ENCODE measurements at places on chromosomes 3 and 15.

DNA sequence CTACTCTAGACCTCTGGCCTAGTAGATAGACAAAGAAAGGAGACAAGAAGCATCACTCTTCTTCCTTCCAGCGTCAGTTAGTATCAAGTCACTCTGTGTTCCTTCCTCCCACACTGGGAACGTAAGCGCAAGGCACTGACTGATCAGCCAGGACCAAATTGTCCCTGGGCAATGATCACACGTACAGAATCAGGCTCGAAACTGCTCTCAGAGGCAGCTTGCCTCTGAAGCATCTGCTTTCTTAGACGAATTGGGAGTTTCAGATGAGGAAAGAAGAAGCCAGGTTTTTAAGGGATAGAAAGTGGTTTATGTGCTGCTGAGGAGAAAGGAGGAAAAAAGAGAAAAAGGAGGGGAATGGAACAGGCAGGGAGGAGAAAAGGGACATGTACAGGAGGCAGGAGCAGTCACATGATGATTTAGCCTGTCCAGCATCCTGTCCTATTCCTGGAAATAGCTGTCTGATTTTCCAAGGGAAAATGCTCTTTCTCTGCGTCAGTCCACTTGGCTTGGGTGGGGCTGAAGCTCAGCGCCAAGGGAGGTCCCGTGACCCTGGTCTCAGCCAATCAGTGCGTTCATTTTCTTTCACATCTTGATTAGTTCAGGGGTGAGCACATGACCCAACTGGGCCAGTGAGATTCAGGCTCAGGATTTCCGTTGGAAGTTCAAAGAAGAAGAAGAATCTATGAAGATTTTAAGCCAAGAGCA lies 102.0 kb upstream of the PRICKLE2 start:
- no peak for DNase-seq

- DNase-seq: no peak
Measured at GRCh38 chr3:45874677-45875346, 11.5 kb upstream of the CCR9 start.

- no peak for DNase-seq
Measured at GRCh38 chr15:29056839-29057450, 171.2 kb downstream of the APBA2 start.

DNA sequence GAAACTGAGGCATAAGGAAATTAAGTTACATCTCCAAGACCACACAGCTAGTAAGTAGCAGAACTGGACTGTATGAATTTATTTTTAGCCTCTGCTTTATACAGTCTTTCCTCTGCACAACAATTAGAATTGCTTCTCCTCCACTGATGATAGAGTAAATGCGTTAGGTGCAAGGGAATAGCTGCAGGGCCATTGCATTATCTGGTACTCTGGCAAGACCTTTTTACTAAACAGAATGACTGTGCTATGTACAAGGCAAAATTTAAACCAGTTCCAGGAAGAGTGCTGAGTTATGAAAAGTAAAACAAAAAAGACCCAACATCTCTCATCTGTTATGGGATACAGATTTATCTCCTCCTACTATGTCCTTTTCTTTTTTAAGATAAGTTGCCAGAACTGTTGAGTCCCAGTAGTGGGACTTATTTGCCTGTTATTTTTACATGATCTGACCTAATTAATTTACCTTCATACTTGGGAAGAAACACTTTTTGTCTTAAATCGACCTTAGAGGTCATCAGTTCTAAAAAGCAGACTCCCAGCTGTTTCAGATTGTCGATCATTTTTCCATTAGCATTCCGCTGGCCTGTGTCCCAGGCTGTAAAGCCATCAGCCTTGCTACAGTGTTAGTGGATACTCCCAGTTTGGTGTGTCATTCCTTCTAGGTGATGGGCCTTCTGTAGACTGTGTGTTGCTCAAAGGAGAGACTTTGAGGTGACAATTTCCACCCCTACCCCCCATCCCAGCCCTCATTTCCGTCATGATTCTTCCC lies 147.5 kb upstream of the NUDT16 start:
- no peak for DNase-seq

- peak; percentile 74 for DNase-seq
Measured at GRCh38 chr3:170809007-170809974, 60.7 kb downstream of the RPL22L1 start.

DNA sequence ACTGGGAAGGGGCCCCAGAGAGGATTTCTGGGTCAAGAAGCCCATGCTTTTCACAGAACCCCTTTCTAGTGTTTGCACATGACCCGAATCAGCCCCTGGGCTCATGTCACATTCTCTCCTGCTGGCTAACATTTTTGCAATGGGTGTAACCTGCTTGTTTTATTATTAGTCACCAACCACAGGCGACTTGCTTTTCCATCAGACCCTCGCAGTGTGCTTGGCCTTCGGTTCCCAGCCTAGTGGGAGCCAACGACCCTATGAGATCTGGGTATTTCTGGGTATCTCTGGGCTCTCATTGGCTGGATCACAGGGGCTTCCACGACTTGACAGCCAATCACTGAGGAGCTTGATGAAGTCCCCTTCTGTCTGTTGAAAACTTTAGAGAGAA lies 11.0 kb upstream of the FBLN2 start:
- DNase-seq: no peak

- DNase-seq: peak; percentile 58
Measured at GRCh38 chr3:50405249-50405648, 45.9 kb upstream of the TMEM115 start.

DNA sequence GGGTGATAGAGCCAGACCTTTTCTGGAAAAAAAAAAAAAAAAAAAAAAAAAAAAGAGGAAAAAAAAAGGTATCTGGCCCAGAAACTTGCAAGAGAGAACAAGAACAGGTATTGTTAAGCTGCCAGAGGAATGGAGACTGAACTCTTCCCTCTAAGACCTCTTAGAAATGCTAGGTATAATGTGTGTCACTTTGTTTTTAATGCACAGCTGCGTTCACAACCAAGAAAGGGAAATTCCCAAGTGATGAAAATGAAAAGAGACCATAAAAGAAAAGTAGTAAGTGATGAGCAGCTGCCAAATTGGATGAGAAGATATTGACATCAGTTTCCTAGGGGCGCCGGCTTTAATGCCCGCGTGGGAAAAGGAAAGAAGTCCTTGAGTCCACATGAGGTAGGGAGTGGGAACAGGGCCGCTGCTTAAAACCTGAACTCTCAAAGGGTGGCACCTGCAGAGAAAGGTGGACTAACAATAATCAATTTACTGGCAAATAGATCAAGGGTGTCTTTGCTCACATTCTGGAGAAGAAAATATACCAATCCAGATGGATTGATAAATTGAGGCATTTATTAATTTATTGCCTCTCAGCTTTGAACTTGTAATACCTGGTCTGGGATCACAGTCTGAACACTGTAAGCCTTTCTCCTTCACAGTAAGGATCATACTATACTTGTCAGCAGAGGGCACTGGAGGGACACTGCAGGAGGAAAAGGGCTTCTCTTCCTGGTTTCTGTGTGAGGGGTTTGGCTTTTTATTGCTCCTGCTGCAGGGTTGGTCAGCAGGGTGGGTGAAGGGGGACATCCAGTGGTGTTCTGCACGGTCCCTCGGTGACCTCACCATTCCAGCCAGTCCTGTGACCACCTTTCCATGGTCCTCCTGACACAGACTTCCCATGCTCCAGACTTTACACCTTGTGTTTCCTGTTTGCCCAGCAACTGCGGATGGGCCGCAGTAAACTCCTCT lies 131.6 kb downstream of the AQP9 start:
- DNase-seq: peak; percentile 76

GRCh38 chr3:146682171-146682570 lies 77.0 kb upstream of the PLSCR5 start:
- DNase-seq: no peak

GRCh38 chr3:124078953-124079911 lies 87.3 kb upstream of the ROPN1 start:
- DNase-seq: peak; percentile 51

GRCh38 chr3:11060500-11061251 lies 68.1 kb downstream of the SLC6A1 start:
- DNase-seq: peak; percentile 88

DNA sequence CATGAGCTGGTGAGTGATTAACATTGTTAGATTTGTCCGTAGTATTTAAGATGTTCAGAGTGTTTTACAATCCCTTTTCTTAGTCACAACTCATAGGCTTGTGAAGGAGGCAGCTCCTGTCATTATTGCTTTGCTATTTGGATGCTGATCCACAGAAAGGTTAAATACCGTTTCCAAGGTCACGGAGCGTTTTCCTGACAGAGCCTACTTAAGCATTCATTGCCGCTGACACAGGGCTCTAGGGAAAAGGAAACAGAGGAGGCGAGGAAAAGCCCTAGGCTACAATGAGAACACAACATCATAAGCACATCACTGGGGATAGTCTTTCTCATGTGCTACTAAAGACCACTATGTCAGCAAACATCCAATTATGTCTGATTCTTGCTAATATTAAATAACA lies 38.5 kb upstream of the CPB1 start:
- no peak for DNase-seq

DNA sequence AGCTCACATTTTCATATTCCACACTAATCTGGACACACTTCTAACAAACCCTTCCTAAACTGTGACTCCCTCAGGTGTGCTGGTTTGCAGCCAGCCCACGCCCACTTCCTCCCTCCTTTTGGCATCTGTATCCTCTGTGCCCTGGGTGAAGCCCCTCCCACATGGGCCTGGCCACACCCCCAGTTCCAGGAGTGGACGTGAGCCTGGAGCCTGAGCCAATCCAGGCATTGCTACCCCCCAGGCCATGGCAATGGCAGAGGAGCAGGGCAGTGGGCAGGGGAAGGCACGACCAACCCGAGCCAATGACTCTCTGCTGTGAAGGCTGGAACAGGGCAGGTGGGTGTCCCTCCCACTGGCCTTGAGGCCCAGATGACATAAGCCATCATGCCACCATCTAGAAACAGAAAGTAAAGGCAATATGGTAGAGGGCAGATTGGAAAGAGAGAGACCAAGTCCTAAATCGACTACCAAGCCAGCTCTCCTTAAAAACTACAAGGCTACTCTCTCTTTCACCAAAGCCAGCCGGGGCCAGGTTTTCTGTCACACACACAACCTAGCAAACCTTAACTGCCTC lies 18.6 kb downstream of the FAM174B start:
- DNase-seq: no peak

Measured in hepatocyte (in vitro differentiated cells).